Stimulated activated CD8-positive, alpha-beta memory T cell treated with anti-CD3 and anti-CD28 coated beads, Interleukin-7, amount 100 ng/mL, for 1 hour (primary cell): ENCODE measurements at places on chromosomes 1 and 21.
A peak's percentile ranks its signal among the peaks of the same experiment; 100 is the strongest.

GRCh38 chr1:70205071-70205433 lies 327 bp downstream of the LRRC40 start:
- no peak for DNase-seq

- DNase-seq = no peak
Measured at GRCh38 chr1:228369608-228370438, 36.8 kb downstream of the TRIM11 start.

- no peak for DNase-seq
Measured at GRCh38 chr1:23788695-23789094, 2.2 kb upstream of the LYPLA2 start.

DNA sequence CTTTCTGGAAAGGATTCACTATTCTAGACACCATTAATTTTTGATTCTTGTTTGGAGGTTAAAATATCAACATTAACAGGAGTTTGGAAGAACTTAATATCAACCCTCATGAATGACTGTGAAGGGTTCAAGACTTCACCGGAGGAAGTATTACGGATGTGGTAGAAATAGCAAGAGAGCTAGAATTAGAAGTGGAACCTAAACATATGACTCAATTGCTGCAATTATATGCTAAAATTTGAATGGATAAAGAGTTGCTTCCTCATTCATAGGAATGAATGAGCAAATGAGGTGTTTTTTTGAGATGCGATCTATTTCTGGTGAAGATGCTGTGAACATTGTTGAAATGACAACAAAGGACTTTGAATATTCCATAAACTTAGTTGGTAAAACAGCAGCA lies 77.9 kb upstream of the TNFSF4 start:
- DNase-seq = no peak

DNA sequence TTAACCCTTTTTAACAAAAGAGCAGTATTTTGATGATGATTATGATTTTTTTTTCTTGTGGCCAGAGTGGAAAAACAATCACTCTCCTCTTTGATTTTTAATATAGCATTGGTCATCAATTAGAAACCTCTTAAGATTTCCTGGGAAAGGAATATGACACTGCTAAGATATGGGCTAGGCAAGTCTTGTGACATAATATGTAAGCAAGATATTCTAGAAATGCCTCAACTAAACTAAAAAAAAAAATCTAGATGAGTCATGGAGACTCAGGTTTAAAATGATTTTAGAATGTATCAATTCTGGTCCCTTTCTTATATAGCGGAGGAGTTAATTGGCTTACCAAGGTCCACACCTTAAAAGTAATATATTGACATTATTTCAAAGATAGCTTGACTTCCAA lies 60.3 kb upstream of the JUN start:
- DNase-seq = no peak

- no peak for DNase-seq
Measured at GRCh38 chr1:216306830-216307229, 116.4 kb downstream of the USH2A start.

GRCh38 chr21:36072453-36073162 lies 2.8 kb downstream of the CBR1 start:
- no peak for DNase-seq

DNA sequence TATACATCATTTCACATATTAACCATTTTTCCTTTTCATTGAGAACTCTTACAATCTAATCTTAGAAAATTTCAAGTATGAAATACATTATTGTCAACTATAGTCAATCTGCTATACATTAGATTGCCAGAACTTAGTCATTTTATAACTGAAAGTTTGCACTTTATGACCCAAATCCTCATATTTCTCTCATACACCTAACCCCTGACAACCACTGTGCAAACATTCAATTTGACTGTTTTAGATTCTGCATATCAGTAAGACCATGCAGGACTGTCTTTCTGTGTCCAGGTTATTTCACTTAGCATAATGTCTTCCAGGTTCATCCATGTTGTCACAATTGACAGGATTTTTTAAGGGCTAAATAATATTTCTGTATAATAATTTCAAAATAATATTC lies 1299.0 kb upstream of the B3GALT2 start:
- no peak for DNase-seq

DNA sequence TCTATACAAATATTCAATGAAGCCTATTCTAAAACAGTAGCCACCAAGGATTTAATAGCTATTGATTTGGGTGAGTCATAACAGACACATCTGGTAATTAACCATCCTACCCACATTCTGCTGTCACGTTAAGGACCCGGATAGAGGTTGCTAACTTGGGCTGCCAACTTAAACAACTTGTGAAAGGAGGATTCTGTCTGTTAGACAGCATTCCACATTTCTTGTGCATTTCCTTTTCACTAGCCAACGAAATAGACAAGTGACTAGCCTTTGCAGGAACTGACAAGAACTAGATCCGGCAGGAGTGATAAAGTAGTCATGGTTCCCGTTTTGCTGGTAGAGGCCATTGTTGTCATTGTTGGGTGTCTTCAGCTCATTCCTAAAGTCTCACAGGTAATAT lies 9.5 kb downstream of the DSCAM start:
- no peak for DNase-seq

DNA sequence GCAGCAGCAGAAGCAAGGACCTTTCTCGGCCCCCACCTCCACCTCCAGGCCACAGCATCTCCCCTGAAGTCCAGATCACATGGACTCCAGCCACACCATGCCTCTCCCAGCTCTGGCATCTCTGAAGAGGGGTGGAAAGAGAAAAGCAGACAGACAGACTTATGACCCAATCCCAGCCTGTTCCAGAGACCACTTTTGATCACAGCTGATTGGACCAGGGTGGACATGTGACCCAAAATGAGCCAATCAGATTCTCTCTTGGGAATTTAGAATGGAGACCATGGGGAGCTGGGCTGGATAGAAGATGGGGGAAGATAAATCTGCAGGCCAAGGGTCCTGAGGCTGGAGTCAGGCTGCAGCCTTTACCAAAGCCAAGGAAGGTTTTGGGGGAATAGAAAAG lies 16.4 kb downstream of the HTR1D start:
- no peak for DNase-seq

- DNase-seq = peak; percentile 47
Measured at GRCh38 chr1:198681831-198682759, 43.3 kb downstream of the PTPRC start.

DNA sequence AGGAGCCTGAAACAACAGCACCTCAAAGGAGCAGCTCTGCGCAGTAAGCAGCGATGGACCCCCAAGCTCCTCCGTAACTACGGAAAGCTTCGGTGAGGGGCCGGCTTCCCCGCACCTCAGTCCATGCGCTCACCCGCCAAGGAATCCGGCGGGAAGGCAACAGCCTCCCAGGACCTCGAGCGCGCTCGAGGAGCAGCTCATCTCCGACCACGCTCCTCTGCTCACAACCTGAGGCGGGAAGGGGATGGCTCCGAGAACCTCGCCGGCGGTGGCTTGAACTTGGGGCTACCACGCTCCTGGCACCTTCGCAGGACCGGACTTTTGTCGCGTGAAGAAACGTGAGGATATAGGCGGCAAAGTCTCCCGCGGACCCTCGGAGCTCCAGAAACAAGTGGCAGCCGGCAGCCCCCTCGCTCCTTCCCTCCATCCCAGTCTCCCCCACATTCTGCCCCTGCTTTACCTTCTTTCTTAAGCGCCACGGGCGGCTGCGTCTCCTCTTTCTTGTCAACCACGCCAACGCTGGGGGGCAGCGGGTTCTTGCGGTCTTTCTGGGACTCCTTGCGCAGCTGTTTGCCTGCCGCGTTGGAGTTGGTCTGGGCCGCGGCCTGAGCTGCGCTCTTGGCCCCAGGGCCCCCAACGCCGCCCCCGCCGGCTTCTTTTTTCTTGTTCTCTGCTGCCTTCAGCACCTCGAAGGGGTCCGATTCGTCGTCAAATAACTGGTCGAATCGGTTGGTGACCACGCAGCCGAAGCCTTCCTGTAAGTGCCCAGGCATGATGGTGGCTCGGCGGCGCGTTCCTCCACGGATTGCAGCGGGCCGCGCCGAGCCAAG lies 459 bp downstream of the SERBP1 start:
- peak; percentile 4 for DNase-seq

DNA sequence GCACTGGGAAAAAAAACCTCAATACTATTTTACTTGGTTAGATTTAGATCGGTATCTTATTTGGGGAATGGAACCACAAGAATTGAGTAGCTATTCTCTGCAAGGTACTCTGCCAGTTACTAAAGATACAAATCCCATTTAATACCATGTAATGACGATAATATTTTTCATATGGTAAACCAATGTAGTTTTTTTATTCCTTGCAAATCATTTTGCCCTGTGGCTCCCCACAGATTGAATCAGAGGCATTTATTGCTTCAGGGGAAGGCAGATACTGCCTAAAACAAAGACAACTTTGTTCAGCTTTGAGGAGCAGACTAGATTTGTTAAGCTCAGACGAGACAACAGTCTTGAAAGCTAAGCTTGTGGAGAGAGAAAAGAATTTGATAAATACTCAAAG lies 226.7 kb upstream of the RUNX1 start:
- no peak for DNase-seq

DNA sequence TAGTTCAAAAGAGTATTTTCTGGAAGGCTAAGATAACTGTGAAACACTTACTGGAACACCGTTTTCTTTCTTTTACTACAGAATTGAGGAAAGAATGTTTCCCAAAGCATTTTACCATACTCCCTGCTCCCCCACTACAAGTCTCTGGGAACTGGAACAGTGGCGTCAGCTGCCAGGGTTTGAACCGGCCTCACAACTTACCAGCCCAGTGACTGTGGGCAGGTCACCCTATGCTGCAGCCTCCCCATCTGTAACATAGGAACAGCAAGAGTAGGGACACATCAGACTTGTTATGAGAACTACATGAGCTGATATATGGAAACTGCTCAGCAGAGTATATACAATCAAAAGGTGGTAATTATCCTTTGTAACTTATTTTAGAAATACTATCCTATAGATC lies 91.5 kb downstream of the PTPN14 start:
- no peak for DNase-seq

GRCh38 chr21:21806711-21807597 lies 808.7 kb downstream of the NCAM2 start:
- no peak for DNase-seq

- no peak for DNase-seq
Measured at GRCh38 chr21:35257413-35257812, 208.3 kb upstream of the RUNX1 start.

DNA sequence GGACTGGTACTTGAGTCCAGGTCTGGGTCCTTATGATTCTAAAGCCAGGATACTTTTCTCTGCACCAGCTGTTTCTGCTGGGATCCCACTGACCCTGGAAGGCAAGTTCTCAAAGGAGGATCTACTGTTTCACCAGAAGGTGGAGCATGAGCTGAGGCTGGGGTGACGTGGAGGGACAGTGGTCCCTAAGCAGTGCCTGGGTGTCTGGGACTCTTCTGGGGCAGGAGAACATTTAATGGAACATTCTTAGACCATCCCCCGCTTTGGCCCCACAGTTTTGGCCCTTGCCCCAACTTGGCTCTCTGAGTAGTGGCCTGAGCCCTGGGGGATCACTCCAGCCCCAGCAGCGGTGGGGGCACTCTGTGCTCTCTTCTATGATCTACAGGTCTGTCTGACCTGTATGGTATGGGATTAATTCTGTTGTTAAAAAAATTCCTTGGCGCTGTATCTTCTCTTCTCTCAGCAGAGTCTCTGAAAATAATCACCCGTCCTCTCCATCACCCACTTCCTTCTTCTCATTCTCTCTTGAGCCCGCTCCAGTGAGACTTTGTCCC lies 60.3 kb upstream of the CSF3R start:
- DNase-seq = no peak

DNA sequence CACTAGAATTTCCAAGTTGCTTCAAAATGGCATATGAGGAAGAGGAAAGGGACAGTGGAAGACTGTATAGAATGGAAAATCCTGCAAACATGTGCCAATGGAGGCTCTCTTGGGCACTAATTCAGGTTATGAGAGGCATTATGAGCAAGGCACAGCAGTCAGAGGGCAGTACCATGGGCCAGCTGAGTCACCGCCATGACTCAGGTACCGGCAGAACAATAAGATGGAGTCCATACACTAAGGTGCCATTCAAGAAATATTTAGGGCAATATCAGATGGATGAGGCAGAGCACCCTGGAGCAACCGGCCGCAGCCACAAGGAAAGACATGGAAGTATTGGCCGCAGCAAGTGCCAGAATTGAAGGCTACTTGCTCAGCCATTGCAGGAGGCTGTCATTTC lies 25.6 kb upstream of the VAV3 start:
- no peak for DNase-seq

- no peak for DNase-seq
Measured at GRCh38 chr21:31665397-31665796, 5.9 kb downstream of the SOD1 start.

DNA sequence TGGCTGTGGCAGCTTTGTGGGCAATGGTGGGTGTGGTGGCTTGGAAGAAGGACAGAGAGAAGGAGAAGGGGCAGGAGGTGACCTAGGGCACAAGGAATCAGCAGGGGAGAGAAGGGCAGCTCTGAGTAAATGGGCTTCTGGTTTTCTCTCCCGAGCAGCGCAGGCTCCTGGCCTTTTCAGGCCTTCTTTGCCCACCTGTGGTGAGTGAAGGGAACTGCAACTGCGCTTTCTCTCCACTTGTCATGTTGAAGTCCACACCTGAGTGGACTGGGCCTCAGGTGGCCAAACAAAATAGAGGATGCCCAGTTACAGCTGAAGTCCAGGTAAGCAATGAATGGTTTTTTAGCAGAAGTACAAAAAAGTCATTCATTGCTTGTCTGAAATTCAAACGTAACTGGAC lies 29.4 kb upstream of the KCNA10 start:
- DNase-seq = no peak
